ENCODE measurements at places on chromosomes 13 and 19.

- no peak for DNase-seq
Observed at GRCh38 chr13:38348861-38349389, 726 bp upstream of the UFM1 start.

DNA sequence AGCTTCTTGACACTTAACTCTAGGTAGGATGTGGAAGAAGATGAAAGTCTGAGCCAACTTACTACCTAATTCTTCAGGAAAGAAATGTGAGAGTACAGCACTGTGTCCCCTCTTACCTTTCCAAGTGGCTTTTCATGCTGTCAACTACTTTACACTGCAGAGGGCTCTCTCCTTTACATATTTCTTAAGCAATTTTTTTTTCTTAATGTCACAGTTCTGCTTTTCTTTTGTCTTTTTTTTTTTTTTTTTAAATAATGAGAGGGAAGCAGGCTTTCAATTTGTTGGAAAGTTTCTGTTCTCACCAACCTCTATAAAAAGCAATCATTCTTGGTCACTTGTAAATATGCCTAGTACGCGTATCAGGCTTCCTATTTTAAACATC, 212.7 kb upstream of the MIR17HG start:
- peak; percentile 76 for DNase-seq

DNA sequence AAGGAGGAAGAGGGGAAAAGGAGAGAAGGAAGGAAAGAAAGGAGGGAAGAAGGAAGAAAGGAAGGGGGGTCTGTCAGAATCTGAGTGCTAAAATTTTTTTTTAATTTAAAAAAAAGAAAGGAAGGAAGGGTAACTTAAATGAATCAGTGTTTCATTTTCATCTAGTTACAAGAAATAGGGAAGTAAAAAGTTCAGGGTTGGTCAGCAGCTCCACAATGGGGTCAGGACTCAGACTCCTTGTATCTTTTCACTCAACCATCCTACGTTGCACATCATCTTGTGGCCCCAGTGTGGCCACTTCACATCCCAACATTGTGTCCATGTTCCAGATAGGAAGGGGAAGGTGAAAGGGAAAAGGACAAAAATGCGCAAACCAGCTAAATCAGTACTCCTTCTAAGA, 14.3 kb upstream of the FNDC3A start:
- DNase-seq, result no peak

DNA sequence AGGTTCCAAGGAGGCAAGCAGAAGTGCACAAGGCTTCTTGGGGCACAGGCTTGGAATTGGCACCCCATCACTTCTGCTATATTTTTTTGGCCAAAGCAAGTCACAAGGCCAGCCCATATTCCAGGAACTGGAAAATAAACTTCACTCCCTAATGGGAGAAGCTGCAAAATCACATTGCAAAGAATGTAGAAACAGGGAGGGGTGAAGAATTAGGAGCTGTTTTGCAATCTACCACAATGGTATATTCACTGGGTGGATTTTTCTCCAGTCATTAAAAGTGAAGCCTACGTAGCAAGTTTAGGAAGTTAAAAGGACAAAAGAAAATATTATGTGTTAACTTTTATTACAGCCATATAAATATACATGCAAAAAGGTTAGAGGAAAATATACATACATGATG, 464.8 kb downstream of the COG6 start:
- DNase-seq, result peak; percentile 27

GRCh38 chr13:109476001-109476400, 310.4 kb downstream of the IRS2 start:
- DNase-seq, result no peak

DNA sequence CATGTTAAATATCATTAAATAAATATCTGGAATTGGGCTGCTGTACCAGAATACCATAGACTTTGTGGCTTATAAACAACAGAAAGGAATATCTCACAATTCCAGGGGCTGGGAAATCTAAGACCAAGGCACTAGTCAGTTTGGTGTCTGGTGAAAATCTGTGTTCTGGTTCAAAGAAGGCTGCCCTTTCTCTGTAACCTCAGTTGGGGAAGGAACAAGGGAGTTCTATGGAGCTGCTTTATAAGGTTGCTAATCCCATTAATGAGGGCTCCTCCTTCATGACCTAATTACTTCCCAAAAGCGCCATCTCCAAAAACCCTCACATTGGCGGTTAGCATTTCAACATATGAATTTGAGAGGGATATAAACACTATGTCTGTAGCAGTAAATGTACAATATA, 480.9 kb downstream of the GPC5 start:
- no peak for DNase-seq

- DNase-seq, result no peak
Observed at GRCh38 chr13:21833921-21834320, 163.0 kb downstream of the FGF9 start.

DNA sequence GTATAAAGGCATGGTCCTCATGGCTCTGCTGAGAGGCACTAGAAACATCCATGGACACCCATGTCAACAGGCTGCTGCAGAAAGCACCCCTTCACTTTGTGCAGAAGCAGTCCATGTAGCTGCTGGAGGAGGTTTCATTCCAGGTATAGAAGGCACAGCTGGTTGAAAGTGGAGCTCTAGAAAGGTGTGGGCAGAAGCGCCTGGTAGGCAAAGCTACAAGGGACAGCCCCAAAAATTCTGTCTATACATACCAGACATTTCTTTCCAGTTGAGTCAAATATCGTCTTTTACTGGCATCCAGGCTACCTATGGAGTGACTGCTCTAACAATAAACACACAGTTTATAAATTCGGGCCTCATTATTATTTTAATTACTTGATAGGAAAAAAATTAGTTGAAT, 129.3 kb downstream of the ENOX1 start:
- DNase-seq, result no peak

DNA sequence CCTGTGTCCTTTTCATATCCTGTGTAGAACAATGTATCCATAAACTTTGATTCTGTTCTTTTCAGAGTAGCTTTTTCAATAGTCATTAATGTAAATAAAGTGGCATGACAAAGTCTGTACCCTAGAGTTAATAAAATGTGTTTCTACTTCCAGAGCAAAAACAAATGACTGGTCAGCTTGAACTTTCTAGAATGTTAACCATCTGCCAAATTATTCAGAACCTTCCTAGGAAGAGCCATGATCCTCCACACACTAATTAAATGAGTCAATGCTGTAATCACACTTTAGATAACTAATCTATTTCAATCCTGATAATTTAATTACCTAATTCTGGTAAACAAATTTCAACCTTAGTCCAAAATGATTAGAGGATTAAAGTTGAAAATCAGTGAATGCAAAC, 73.2 kb downstream of the DIAPH3 start:
- no peak for DNase-seq

DNA sequence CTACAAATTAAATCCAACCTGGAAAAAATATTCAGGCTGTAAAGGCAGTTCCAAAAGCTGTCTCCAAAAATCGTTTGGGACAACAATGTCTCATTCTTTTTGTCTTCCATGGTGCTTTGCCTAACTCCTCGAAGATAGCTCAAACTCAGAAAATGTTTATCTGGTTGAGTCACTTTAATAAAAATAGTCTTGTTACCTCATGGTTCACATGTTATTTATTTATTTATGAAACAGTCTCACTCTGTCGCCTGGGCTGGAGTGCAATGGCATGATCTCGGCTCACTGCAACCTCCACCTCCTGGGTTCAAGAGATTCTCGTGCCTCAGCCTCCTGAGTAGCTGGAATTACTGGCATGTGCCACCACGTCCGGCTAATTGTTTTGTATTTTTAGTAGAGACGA, 4.9 kb upstream of the BRD4 start:
- DNase-seq, result no peak

DNA sequence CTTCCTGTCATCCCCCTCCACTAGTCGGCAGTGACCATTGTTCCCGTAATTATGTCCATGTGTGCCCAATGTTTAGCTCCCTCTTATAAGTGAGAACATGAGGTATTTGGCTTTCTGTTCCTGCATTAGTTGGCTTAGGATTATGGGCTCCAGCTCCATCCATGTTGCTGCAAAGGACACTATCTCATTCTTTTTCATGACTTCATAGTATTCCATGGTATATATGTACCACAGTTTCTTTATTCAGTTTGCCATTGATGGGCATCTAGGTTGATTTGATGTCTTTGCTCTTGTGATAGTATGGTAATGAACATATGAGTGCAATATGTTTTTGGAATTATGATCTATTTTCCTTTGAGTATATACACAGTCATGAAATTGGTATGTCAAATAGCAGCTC, 522.1 kb downstream of the DCT start:
- no peak for DNase-seq

GRCh38 chr19:35037716-35038622, 3.6 kb upstream of the HPN start:
- DNase-seq, result no peak

DNA sequence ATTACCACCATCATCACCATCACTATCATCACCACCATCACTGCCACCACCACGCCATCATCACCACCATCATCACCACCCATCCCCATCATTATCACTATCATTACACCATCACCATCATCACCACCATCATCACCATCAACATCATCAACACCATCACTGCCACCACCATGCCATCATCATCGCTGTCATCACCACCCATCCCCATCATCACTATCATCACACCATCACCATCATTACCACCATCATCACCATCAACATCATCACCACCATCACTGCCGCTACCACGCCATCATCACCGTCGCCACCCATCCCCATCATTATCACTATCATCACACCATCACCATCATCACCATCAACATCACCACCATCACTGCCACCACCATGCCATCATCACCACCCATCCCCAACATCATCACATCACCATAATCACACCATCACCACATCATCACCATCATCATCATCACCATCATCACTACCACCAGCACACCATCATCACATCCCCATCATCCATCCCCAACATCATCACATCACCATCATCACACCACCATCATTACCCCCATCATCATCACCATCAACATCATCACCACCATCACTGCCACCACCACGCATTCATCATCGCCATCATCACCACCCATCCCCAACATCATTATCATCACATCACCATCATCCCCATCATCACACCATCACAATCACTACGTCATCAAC, 61.7 kb downstream of the TUBGCP3 start:
- DNase-seq, result no peak

DNA sequence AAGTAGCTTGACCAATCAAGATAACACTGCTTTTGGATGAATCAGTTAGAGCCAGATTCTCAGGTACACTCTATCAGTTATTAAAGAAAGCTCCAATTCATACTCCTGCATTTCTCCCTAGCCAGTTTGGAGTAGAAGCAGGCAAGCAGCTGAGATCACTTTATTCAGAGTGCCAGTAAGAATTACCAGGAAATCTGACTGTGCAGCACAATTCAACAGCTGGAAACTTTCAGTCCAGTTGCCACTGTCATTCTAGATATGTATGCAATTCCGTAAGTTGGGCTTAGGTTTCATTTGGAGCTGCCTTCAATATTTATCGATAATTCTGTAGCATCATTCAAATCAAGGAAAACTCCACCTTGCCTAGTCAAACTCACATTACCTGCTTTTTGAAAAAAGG, 2625.6 kb upstream of the PCDH20 start:
- DNase-seq, result no peak

DNA sequence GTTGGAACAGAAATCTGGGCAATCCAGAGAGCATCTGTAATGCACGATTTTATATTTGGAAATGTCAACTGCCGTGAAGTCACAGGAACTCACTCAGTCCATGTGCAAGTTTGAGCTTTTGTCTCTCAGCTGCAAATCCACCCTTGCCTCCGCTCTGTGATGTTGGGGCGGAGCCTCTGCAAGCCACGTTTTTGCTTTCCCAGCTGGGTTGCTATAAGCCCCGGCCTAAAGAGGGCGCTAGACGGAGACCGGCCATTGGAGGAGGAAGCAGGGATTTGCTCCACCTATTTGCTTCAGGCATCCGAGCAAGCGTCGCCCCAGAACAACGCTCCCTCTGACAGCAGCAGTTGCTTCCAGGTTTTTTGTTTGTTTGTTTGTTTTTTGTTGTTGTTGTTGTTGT, 56.2 kb downstream of the TRPM4 start:
- peak; percentile 18 for DNase-seq

DNA sequence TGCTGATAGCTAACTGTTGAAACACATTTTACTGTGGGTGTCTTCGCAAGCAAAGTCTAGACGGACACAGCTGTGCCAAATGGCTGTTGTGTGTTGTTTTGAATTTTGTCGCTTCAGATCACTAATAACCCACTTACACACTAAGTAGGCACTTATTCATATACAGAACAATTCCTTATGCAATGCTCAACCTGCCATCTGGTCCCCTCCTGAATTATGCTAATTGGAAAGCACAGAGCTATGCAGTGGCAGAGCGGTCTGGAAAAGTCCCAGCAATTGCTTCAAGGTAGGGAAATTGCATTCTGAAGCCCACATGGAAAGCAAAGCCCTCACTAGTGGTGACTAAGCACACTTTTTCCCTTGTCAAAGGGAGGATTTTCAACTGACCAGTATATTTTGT, 69.9 kb downstream of the C13orf42 start:
- no peak for DNase-seq
